CD14-positive monocyte (primary cell): ENCODE measurements at places on chromosomes 6 and 20. TPM values are rescaled to one million over a fixed set of nuclear protein-coding genes. Genes with fewer than 3 reads are reported as not detected.

Gene B3GALT4
- polyA plus RNA-seq = 6.5 and 9.8 TPM in 2 replicates

Gene NCOA7
- polyA plus RNA-seq = 8.3 TPM

Gene FERMT1
- not detected for polyA plus RNA-seq

Gene TAAR8
- polyA plus RNA-seq = not detected

Gene MOXD1
- polyA plus RNA-seq = not detected

Gene CDKN1A
- polyA plus RNA-seq = 144 TPM

Gene SNX3
- polyA plus RNA-seq = 64.6 and 134 TPM in 2 replicates

Gene PTGIS
- not detected in 2 replicates for polyA plus RNA-seq
